ENCODE measurements at places on chromosomes 11 and 22. TPM values are rescaled to one million over a fixed set of nuclear protein-coding genes. Genes with fewer than 3 reads are reported as not detected.

- DNase-seq = peak; percentile 100
- peaks cover 3% of the 10 kb centered on the region for H3K36me3 ChIP-seq
- H3K27me3 ChIP-seq = no peaks in the 10 kb centered on the region
- peak overlapping the region; percentile 86 for H3K27ac ChIP-seq
- H3K4me1 ChIP-seq = peaks cover 18% of the 10 kb centered on the region
- no peak overlapping the region for H3K4me3 ChIP-seq
Observed at GRCh38 chr11:10490398-10491241, 35.6 kb downstream of the AMPD3 start.

DNA sequence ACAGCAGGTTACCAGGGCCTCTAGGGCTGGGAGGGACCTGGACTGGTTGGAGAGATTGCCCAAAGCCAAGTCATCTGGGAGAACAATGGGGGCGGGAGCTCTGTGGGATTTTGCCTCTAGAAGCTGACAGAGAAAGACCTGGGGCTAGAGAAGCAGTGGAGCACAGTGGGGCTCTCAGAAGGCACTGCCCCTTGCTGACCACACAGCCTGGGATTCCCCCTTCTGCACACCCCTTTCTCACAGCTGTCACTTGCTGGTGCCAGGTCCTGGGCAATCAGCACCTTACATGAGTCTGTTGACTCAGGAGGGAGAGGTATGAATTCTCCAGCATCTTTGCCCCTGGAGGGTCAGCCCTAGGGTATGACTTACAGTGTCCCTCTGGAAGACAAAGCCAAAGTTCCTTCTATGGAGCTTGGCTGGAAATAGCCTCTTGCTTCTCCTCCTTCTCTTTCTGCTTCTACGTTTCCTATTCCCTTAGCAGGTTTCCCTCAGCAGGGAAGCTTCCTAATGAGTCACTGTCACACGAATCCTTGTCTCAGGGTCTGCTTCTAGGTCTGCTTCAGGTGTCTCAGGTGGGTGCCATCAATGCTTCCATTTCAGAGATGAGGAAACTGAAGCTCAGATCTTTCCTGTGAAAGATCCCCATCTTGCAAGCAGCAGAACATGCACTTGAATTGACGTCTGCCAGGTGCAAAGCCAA is 27.0 kb downstream of the GDPD5 start:
- no peak overlapping the region for H3K4me3 ChIP-seq
- H3K27me3 ChIP-seq = no peaks in the 10 kb centered on the region
- H3K36me3 ChIP-seq = no peaks in the 10 kb centered on the region

- H3K27me3 ChIP-seq = no peaks in the 10 kb centered on the region
- no peak for DNase-seq
- peaks cover 11% of the 10 kb centered on the region for H3K4me1 ChIP-seq
- H3K36me3 ChIP-seq = no peaks in the 10 kb centered on the region
- H3K4me3 ChIP-seq = no peak overlapping the region
Observed at GRCh38 chr11:86147004-86147403, 78.1 kb upstream of the PICALM start.

ALDH3B2 gene
- not detected for total RNA-seq

DNA sequence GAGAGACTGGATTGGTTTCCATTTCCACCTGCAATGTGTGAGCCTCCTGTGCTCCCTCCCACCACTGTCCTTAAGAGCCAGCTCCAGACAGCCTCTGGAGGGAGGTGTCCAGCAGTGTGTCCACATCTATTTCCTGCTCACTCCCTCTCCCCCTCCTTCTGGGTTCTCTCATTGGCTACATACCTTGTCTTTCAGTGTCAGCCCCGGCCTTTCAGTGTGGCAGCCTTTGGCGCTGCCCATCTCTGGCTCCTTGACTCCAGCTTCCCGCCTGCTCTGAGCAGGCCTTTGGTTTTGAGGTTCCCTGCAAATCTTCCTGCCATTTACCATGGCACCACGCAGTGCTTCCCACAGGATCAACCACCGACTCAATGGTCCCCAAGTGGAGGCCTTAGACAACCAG is 19.0 kb upstream of the PTPRJ start:
- no peaks in the 10 kb centered on the region for H3K4me1 ChIP-seq
- no peaks in the 10 kb centered on the region for H3K27me3 ChIP-seq
- no peak overlapping the region for H3K4me3 ChIP-seq
- H3K27ac ChIP-seq = no peak overlapping the region
- no peaks in the 10 kb centered on the region for H3K36me3 ChIP-seq

- no peak for DNase-seq
- H3K4me1 ChIP-seq = no peaks in the 10 kb centered on the region
- peak overlapping the region; percentile 8 for H3K27ac ChIP-seq
- no peaks in the 10 kb centered on the region for H3K27me3 ChIP-seq
- H3K36me3 ChIP-seq = no peaks in the 10 kb centered on the region
Observed at GRCh38 chr11:71206186-71206585, 46.2 kb downstream of the SHANK2 start.

APOL3 gene
- total RNA-seq = 32.4 TPM

IZUMO1R gene
- not detected for total RNA-seq

DNA sequence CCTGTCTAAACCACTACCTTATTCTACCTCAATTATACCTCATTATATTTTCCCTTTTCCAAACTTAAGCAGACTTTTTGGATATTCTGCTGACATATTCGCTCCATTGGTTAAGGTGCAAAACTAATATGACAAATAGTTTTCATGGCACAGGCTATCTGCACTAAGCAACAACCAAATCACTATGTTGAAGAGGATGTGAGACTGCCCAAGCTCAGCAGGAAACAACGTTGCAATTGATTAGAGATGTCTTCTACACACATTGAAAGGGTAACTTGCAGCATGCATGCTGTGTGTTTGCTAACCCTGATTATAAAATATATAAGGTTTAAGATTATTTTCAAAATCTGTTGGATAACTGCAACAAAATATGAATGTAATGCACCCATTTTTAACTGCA is 61.6 kb downstream of the STK33 start:
- no peaks in the 10 kb centered on the region for H3K36me3 ChIP-seq
- no peaks in the 10 kb centered on the region for H3K4me1 ChIP-seq
- no peaks in the 10 kb centered on the region for H3K27me3 ChIP-seq
- no peak overlapping the region for H3K27ac ChIP-seq
- no peak for DNase-seq
- no peak overlapping the region for H3K4me3 ChIP-seq

DNA sequence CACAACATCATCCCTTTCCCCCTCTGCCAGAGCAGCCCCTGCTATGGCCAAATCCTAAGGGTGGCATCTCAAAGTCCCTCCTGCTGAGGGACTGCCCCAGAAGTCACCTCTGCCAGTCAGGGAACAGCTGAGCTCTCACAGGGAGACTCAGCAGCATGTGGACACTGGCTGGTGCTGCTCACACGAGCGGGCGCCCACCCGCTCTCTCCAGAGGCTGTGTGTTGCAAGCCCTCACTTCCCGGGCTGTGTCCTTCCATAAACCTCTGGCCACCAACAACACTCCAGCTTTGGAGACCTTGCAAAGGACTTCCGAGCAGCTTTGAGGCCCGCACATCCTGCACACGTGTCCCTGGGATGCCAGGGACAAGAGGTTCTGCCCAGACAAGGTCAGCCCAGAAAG is 2.8 kb downstream of the IGSF9B start:
- H3K27me3 ChIP-seq = peaks cover 35% of the 10 kb centered on the region
- H3K4me3 ChIP-seq = no peak overlapping the region
- H3K4me1 ChIP-seq = no peaks in the 10 kb centered on the region
- no peaks in the 10 kb centered on the region for H3K36me3 ChIP-seq
- DNase-seq = no peak

DNA sequence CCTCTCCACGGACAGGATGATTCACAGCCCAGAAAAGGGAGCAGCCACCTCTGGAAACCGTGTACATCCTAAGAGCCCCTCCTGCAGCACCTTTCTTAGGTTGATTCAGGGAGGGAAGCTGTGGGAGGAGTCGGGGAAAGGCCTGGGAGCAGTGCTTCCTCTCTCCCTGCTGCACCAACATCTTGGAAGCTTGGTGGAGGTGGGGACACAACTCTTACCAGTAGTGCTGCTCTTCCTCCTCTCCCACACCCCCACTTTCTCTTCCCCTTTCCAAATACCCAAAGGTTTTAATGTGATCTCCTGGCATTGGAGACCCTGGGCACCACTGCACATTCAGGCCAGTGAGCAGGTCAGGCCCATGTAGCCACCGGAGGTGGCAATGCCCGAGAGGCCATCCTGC is 46.4 kb upstream of the HORMAD2 start:
- no peak for DNase-seq
- no peaks in the 10 kb centered on the region for H3K27me3 ChIP-seq
- no peak overlapping the region for H3K27ac ChIP-seq
- no peaks in the 10 kb centered on the region for H3K36me3 ChIP-seq
- H3K4me3 ChIP-seq = no peak overlapping the region

C22orf42 gene
- total RNA-seq = not detected

GRCh38 chr11:71109186-71109585 is 143.2 kb downstream of the SHANK2 start:
- H3K27ac ChIP-seq = no peak overlapping the region
- no peaks in the 10 kb centered on the region for H3K4me1 ChIP-seq
- no peak for DNase-seq
- H3K27me3 ChIP-seq = no peaks in the 10 kb centered on the region
- no peak overlapping the region for H3K4me3 ChIP-seq
- H3K36me3 ChIP-seq = no peaks in the 10 kb centered on the region

DNA sequence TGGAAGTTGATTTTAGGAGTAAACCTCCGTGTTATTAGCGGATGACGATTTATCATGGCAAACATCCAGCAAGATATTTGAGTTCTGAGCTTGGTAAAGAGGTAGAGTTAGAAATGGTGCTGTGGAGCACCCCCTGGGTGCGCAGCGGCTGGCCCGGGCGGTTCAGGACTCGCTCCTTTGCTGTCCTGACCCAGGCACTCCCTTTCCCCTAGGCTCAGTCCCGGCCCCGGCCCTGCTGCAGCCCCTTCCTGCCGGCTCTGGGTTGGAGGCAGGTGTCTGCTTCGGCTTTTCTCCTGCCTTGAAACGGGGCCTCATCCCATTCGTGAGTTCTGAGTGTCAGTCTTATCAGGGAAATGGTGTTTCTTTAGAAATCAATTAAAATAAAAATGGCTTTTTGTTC is 33.4 kb downstream of the AP2A2 start:
- DNase-seq = no peak
- no peak overlapping the region for H3K4me3 ChIP-seq
- no peaks in the 10 kb centered on the region for H3K4me1 ChIP-seq
- no peaks in the 10 kb centered on the region for H3K27me3 ChIP-seq
- H3K27ac ChIP-seq = no peak overlapping the region
- H3K36me3 ChIP-seq = no peaks in the 10 kb centered on the region

ISX gene
- not detected for total RNA-seq

BIRC3 gene
- total RNA-seq = 3.3 TPM

DNA sequence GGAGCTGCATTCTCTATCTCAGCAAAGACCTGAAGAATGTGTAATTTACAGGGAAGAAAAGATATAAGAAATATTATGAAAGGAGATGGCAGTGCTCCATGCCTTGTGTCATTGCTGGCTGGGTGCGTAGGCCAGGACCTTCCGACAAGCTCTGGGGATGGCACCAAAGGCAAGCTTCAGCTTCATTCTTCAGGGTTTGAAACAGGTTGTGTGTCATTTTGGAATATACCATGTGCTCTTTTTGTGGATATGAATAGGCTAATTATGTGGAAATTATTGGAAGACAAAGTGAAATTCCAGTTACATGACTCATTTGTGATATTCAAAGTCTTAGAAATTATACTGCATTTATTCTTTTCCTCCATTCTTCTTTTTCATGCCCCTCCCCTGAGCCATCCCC is 5.7 kb upstream of the KIRREL3 start:
- H3K4me3 ChIP-seq = no peak overlapping the region
- peaks cover 4% of the 10 kb centered on the region for H3K4me1 ChIP-seq

DNA sequence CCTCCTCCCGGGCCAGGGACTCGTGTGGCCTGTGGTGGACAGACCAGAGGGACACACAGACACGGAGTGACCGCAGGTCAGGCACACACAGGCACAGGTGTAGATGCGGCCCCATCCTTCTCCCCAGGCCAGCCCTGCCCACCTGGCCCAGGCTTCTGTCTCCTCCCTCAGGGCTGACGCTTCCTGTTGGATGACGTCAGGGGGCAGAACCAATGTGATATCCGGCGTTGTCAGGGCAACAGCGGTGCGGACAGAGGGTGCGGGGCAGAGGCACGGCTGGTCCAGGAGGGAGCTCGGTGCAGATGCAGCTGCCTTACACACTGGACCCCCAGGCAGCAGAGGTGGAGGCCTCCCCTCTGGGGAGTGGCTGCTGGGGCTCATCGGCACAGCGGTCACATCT is 2.9 kb upstream of the TUBGCP6 start:
- peak; percentile 67 for DNase-seq
- H3K27ac ChIP-seq = peak overlapping the region; percentile 54
- no peaks in the 10 kb centered on the region for H3K27me3 ChIP-seq
- peaks cover 13% of the 10 kb centered on the region for H3K4me1 ChIP-seq

- H3K27ac ChIP-seq = no peak overlapping the region
- no peak overlapping the region for H3K4me3 ChIP-seq
- no peaks in the 10 kb centered on the region for H3K27me3 ChIP-seq
- no peaks in the 10 kb centered on the region for H3K36me3 ChIP-seq
Observed at GRCh38 chr22:17435375-17435774, 66.1 kb downstream of the CECR2 start.

DTX4 gene
- total RNA-seq = 3.1 TPM

DNA sequence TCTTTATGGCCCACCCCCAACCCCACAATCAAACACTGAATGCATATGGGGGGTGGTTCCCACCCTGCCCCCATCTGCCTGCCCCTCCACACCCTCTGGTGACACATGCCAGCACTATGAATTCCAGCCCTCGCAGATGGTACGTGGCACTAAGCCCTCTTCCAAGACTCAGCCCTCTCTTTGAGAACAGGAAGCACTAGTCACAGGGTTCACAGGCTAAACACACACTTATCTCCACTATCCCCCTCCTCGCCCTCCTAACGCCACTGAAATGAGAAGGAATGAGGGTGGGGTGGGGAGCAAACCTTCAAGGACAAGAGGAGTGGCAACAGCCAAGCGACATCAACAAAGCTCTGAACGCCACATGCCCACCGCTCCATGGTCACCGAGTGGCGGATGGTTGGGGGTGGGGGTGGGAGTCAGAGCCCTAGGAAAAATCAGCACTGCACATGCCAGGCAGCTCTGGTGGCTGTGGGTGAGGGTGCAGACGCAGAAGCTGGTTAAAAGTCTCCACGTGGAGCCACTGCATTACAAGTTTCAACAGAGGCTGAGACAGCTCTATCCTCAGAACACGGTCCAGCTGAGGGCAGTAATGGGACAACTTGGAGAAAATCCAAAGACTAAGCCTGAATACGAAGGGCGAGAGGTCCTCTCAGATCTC is 33.6 kb downstream of the TMEM184B start:
- peaks cover 9% of the 10 kb centered on the region for H3K36me3 ChIP-seq
- peaks cover 30% of the 10 kb centered on the region for H3K4me1 ChIP-seq
- no peaks in the 10 kb centered on the region for H3K27me3 ChIP-seq
- DNase-seq = peak; percentile 95
- H3K4me3 ChIP-seq = no peak overlapping the region

- H3K27me3 ChIP-seq = no peaks in the 10 kb centered on the region
- no peak overlapping the region for H3K27ac ChIP-seq
- peaks cover 12% of the 10 kb centered on the region for H3K36me3 ChIP-seq
- peaks cover 2% of the 10 kb centered on the region for H3K4me1 ChIP-seq
Observed at GRCh38 chr11:9731256-9731655, 67.4 kb downstream of the SWAP70 start.

GRCh38 chr11:532527-532985 is 2.8 kb downstream of the HRAS start:
- no peak overlapping the region for H3K27ac ChIP-seq
- no peaks in the 10 kb centered on the region for H3K27me3 ChIP-seq
- peaks cover 15% of the 10 kb centered on the region for H3K36me3 ChIP-seq
- H3K4me3 ChIP-seq = no peak overlapping the region

Data from fibroblast of lung (primary cell).